Activated CD8-positive, alpha-beta memory T cell treated with anti-CD3 and anti-CD28 coated beads, Interleukin-2, amount 10 ng/mL, durations not matched to agents 7 days and 5 days (primary cell): ENCODE measurements at places on chromosomes 16 and 17.

DNA sequence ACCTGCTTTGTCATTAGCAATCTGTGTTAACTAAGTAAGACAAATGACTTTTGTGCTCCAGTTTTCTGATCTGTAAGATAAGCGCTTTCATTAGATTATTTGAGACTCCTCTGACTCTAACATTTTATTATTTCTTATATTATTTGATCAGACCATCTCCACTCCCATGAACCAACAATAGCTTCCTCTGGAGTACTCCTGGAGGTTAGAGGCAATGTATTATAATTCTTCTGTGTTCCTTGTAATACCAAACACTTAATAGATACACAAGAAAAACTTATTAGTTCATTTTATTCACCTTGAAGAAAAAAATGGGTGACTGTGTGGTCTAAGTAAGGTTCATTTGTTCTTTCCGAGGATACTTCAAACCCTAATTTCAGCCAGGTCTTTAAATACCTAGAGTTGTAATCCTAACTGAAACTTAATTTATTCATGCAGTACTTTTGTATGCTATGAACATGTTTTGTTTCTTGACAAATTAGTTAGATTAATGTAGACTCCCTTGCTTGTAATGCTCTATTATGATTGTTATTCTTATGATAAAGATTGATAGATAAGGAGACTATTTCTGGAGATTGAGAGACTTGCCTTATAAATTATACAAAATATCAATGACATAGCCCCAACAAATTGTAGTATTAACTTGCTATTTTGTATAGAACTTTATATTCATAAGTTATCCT is 53.9 kb downstream of the NQO1 start:
- no peak for DNase-seq

DNA sequence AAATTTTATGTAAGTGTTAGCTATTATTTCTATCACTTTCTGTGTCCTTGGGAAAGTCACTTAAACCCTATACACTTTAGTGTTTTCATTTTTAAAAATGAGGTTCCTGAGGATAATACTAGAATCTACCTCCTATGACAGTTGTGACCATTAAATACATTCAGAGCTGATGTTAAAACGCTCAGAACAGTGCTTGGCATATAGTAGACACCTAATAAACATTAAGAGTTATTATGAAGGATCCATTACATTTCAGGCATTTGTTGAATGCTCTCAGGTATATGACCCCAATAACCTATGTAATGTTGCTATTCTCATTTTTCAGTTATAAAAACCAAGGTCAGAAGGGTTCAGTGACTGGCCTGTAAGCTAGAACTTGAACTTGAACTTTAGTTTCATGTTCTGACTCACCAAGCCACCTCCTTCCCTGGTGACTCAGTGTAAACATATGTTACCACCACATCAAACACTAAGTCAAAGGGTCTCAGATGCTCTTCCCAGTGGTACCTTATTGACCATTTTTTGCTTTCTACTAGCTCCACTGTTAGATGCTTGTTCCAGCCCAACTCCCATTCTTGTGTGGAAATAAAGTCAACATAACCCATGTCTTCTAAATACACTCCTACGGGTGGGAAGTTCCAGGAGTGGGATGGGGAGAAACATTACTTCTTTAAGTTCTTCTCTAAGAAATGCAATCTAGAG is 47.6 kb downstream of the HSD17B2 start:
- DNase-seq = peak; percentile 48

GRCh38 chr17:47316311-47316710 is 7.4 kb upstream of the EFCAB13 start:
- no peak for DNase-seq

- DNase-seq = no peak
These were observed 46.7 kb downstream of the PIPOX start for GRCh38 chr17:29089601-29090044.

- no peak for DNase-seq
These were observed 19.3 kb upstream of the ITGA3 start for GRCh38 chr17:50036455-50037261.

- DNase-seq = no peak
These were observed 44.8 kb upstream of the IRX3 start for GRCh38 chr16:54331241-54332002.

DNA sequence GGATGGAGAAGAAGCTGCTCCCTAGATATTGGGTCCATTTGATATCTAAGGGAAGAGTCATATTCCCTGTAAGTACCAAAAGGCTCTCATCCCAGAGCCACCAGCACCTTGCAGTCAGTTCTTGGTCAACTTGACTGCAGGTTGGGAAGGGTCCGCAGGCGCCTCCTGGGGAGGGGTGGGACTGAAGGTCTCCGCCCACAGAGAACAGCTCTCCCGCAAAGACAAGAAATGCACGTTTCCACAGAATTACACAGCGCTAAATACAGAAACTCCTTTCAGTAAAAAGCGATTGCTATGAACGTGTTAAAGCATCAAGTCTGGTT is 864 bp upstream of the CTCF start:
- DNase-seq = no peak

DNA sequence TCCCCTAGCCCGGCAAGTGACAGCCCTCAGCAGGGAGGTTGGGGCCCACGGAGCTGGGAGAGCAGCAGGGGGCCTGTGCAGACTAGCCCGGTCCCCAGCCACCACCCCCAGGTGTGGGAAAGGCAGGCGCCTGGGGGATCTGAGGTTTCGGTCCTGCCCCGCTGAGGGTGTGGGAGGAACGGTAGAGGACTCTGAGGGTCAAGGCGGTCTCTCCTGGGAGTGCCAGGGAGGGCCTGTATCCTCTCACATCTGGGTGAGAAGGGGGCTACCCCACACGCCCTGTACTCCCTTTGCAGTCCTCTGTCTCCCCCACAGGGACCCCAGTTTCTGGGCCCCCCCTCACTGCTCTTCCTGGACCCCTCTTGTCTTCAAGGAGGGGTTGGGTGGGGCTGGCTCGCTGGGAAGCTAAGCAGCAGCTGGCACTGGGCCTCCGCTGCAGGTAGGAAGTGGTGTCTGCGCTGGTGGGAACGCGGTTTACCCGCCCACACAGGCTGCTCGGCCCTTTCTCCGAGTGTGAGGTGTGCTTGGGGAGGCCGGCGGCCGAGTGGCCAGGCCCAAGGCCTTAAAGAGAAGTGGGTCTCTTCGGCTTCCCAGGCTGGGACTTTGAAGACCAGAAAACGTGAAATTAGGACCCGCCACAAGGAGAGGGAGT is 15.4 kb downstream of the CD7 start:
- peak; percentile 83 for DNase-seq

DNA sequence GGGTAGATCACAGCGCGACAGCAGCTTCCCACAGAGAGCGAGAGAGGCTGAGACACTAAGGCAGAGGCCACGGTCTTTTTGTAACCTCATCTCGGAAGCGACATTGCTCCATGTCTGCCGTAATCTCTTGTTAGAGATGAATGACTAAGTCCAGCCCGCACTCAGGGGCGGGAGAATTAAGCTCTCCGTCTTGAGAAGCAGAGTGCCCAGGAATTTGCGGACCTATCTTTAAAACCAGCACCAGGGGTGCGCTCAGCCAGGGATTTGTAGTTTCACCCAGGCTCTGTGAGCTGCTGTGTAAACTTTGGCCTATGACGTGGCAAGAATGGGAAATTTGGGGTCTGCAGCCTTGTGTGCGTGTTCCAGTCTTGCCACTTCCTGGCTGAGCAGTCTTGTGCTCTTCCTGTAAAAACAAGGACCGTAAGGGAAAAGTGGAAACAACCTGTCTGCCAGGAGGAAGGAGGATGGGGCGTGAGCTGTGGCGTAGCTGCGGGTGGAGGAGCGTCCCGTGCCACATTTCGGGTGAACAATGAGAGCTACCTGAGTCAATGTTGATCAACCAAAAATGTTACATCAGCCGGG is 16.0 kb upstream of the JPH3 start:
- DNase-seq = no peak

GRCh38 chr16:54568906-54569807 is 282.6 kb upstream of the IRX3 start:
- no peak for DNase-seq

GRCh38 chr16:23319861-23320615 is 17.9 kb downstream of the SCNN1B start:
- no peak for DNase-seq

DNA sequence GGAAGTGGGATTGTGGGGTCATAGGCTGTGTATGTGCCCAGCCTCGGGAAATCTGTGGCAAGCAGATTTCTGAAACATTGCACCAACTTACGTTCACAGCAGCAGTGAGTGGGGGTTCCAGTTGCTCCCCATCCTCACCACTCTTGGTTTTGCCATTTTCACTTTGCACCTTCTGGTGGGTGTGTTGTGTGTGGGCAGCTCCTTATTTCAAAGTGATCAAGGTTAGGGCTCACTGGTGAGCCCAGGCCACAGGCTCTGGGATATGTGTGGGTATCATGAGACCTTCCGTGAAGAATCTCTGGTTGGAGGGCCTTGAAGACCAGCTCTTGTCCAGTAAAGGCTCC is 29.5 kb upstream of the PRM1 start:
- DNase-seq = no peak

DNA sequence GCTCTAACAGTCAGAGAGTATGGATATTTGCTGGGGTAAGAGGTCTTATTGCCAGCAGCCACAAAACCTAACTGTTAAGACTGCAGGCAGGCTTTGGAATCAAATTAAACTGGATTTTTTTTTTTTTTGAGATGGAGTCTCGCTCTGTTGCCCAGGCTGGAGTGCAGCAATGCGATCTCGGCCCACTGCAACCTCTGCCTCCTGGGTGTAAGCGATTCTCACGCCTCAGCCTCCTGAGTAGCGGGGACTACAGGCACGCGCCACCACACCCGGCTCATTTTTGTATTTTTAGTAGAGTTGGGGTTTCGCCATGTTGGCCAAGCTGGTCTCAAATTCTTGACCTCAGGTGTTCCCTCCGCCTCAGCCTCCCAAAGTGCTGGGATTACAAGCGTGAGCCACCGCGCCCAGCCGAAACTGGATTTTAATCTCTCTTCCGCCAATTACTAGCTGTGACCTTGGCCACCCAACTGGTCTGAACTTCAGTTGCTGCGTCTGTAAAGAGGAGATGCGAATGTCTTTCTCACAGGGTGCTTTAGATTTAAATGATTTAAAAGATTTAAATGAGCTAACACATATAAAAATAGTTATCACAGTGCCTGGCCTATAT is 842 bp downstream of the MRPL10 start:
- DNase-seq = no peak

DNA sequence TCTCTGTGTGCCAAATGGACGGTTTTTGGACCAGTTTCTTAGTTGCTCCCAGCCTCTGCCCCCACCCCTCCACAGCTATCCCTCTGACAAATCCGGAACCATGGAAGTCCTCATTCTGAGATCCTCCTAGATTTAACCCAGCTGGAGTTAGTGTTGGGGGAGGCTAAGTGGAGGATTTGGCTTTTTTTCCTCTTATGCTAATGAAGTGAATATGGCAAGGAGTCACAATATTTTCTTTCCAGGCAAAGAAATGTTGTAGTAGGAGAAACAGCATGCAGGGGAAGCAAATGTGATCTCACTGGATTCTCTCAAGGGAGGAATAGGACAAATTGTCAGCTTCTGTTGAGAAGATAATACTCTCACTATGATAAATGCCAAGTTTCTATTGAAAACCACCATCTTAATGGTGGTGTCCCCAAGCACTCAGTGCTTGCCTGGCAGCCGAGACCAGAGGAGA is 159.5 kb downstream of the MSI2 start:
- no peak for DNase-seq

DNA sequence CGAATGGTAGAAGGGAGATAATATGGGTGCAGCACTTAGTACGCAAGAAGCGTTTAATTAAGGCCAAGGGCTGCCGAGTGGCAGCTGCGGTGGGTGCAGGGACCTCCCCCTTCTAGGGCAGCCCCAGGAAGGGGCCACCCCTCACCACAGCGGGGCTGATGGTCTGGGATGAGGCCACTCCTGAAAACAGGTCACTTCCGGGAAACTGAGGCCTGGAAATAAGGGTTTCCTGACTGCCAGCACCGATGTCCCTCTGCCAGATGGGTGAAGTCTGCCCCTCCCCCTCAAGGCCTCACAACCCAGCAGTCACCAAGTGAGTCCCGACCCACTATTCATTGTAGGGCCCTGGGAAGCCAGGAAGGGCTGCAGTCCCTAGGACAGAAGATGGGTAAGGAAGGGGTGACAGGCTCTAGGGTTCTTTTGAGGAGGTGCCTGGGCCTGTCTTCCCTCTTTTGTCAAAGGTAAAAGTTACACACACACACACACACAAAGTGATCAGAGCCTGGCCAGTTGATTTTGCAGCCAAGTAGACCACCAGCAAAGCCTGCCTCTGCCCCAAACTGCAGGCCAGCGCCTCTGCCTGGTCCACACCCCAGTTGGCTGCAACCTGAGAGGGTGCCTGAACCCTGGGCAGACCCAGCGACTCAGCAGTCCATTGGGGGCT is 12.5 kb downstream of the SREBF1 start:
- peak; percentile 65 for DNase-seq

GRCh38 chr17:7437369-7437863 is 1.9 kb upstream of the FGF11 start:
- DNase-seq = no peak

- DNase-seq = no peak
These were observed 8.5 kb downstream of the OSBPL7 start for GRCh38 chr17:47813077-47813476.

DNA sequence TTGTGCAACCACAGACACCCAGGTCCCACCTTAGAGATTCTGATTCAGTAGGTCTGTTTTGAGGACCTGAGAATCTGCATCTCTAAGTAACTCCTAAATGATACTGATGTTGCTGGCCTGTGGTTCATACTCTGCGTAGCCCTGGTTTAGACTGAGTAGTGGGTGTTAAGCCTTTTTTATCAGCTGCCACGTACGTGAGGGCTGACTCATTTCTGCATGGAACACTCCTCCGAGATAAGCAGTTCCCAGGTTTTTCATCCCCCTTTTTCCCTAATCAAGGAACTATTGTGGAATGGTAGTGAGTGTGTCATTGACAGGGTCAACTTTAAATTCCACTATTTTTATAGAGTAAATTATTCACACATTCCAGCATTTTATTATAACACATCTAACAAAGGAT is 26.1 kb downstream of the CDRT4 start:
- DNase-seq = no peak

DNA sequence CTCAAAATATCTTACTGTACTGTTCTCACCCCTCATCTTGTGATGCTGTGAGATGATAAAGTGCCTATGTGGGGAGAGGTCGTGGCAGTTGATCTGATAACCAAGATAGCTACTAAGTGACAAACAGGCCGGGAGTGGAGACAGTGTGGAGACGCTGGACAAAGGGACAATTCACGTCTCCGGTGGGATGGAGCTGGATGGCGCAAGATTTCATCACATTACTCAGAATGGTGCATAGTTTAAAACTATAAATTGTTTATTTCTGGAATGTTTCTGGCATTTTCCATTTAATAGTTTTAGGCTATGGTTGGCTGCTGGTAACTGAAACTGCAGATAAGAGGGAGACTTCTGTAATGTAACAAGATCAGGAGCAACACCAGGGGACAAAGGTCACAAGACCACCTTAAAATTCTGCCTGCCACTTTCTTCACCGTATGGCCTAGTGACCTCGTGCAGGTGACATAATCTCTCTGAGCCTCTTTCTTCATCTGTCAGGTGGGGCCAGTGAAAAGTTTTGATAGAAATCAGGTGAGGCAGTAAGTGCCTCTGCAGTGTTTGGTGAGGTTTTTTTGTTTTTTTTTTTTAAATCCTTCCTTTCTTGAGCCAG is 54.4 kb upstream of the LGALS9 start:
- no peak for DNase-seq
